ENCODE measurements at places on chromosomes 16 and 17.

- DNase-seq = no peak
Observed at GRCh38 chr17:4710693-4711634, 532 bp downstream of the ARRB2 start.

DNA sequence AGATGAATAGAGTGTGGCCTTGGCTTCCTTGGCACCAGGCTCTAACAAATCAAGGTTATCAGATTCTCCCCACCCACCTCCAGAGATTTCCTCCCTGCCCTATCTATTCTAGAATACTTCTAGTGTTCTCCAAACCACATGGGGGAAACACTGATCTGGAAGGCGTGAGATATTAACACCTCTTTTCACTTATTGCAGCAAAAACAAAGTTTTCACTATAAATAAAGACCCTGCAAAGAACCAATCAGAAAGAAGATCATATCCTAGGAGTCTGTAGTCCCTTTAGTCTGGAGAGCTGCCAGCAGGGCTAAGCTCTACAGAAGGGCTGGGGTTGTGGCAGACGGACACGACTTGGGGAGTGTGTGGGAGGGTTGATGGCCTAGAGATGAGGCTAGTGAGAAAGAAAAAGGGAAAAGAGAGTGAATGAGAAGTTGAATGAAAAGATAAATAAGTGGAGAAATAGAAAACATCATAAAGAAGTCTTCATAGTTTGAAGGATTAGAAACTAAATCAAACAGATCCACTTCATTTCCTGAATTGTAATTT lies 8.6 kb upstream of the SKAP1 start:
- DNase-seq = no peak

DNA sequence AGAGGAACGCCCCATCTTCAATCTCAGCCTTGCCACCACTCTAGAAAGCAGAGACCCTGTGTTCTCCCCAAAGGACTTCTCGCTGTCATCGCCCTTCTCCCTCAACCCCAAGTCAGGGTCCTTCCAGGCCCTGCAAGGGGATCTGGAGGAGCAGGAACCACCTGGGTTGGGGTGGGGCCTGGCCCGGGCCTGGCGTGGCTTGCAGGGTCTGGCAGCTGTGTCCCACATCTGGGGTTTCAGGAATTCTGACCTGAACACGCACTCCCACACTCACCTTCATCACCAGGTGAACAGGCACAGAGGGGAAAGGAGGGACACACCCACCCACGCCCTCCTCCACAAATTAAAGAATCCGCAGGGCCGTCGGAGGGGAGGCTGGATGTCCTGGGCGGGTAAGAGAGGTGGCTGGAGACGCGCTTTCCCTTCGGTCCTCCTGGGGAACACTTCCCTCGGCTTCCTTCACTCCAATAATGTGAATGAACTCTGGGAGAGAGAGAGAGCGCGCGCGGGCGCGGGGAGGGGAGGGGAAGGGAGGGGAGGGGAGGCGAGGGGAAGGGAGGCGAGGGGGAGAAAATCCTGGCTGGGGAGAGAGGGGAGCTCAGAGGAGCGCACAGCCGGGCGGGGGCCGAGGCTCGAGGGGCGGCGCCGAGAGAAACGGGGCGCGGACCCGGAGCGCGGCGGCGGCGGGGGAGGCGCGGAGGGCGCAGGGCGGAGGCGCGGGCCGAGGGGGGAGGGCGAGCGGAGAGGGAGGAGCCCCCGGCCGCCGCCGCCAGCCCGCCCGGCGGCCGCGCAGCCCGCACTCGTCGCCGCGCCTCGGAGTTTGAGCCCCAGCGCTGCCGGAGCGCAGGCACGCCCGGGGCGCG lies at the start of gene CACNG4:
Gene CACNG4, plus strand, starts transcription at position 799 of the 863 bp plus-strand sequence. CDS start 205 bp downstream, outside the sequence.
- DNase-seq = no peak

DNA sequence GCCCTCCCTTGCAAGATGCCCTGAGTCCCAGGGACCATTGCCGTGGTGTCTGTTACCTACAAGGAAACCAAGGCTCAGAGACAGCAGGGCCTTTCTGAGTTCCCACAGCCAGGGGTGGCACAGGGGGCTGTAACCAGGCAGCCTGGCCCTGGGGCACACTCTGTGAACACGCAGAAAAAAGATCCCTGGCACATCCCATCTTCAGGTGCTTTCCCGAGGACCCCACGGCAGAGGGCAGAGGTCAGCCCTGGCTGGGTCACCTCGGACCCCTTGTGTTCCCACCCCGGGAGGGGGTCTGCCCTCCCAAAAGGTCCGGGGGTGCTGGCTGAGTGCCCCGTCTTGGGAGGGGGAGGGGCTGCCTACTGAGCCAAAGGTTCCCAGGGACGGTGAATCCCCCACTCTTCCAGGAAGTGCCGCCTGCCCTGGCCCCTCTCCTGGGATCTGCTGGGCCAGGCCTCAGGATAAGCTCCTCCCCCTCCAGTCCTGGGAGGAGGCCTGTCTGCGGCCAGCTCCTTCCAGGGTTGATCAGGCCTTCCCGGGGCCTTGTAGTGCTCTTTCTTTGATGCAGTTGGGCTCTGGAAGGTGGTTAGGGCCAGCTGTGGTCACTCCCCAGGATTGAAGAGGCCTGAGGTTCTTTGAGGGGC lies 8.1 kb downstream of the GLIS2 start:
- DNase-seq = no peak

DNA sequence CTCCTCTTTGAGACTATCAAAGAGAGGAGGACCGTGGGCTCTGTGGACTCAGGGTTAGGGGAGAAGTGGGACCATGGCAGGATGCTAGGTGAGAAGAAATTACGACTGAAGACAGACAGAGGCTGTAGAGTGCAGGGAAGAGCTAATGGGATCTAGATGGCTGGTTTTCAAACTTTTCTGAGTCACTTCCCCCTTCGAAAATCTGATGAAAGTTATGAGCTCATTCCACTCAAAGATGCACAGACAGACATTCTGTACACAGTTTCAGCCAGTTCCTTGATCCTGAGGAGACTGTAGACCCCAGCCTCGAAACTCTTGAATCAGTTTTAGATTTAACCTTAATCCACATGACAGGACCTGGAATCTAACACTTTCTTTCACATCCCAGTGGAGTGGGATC lies 40.7 kb downstream of the RGS9 start:
- DNase-seq = no peak

DNA sequence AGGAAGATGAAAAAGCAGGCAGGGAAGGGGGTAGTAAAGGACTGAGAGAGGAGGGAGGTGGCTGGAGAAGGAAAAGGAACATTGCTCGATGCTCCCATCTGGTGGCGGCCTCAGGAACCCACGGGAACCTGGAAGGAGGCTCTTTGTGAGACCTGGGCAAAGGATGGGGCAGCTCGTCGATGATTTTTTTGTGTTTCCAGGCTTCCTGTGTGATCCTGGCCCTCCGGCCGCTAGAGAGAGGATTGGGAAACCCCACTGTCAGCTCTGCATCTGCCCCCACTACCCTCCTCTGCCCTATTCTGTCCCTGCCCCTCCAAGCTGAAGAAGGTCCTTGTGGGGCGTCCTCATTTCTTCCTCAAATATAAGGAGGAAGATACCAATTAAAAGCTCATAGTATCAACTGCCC lies 6.6 kb downstream of the WFIKKN2 start:
- peak; percentile 13 for DNase-seq

DNA sequence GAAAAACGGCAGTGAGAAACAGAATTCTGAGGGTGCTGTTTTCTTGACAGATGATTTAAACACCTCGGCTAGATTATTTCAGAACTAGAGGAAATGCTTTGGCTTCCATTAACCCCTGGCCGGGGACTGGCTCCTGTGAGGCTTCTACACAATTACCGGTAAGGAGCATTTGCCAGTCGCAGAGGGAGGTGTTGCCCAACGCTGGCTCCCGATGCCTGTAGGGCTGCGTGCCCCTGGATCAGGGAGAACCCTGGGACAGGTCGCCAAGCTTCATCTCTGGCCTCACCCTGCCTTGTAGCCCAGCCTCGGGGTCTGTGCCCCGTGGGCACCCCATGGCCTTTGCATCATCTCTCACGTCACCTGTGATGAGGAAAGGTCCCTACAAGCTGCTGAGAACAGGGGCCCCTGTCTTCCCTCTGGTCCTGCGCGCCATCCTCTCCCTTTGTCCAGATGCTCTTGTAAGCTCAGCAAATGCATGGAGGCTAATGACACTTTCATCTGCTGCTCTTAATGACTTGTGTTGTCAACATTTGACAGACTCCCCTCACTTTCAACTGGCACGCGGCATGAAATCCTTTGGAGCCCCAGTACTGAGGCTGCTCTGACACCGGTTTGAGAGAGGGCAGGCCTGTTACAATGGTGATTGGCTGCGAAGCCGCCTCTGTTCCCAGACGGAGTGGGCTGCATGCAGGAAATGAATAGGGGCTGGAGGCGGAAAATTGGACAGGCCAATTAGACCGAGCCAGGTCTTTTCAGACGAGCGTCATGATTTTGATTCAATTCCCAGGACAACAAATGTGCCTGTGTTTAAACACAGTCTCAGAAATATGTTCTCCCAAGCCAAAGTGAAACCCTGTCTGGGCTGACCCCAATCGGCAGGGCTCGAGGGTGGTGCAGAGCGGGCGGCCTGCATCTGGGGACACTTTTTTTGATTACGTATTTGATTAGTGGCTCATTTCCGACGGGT lies 85.5 kb upstream of the DOC2B start:
- DNase-seq = no peak

DNA sequence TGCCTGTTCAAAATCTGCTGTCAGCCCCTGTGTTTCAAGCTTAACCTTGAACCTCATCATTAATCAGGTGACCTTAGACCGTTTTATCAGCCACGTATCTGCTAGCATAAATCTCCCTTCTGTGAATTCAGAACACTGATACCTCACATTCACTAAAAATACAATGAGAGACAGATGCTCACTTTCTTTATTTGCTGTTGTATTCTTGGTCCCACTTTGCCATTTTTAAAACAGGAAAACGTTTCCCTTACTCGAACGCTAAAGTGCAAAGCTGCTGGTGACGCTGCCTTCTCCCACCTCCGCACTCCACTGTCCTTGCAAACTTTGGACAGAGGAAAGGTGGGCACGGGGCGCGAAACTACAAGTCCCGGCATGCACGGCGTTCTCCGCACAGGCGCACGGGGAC lies 220 bp upstream of the ARHGAP44 start:
- DNase-seq = no peak

- DNase-seq = no peak
Observed at GRCh38 chr17:58370309-58370708, 18.3 kb upstream of the SUPT4H1 start.

DNA sequence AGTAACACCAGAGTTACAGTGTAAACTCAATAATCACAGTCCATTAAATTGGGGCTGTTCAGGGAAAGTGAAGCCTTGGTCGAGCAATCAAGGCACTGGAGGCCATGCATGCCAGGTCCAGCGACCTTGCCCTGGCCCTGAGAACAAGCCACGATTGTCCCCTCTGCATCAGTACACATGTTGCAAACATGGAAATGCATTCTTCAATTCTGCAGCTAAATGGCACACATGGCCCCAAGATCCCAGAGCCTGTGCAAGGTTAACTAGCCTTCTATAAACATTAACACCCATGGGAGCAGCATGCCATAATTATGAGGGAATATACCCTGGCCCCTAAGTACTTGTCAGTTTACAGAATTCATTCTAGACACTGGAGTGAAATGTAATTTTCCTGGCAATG lies 204.7 kb downstream of the HS3ST3B1 start:
- DNase-seq = no peak

GRCh38 chr16:70664325-70665112 lies 18.2 kb downstream of the IL34 start:
- no peak for DNase-seq

DNA sequence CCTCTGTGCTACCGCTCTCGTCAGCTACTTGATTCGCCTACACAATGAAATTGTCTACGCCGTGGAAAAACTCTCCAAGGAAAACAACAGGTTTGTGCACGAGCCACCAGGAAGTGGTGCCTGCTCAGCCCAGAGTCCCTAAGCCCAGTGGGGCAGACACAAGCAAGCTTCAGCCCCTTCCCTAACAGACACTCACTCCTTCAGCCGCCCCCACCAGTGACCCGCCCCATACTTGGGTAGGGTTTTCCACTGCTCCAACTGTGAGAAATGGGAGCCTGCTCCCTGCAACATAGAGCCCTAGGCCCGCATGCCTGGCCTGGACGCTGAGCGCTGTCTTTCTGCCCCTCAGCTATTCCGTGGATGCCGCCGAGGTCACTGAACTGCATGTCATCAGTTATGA lies 28.6 kb upstream of the ENDOV start:
- DNase-seq = no peak

- DNase-seq = no peak
Observed at GRCh38 chr17:17533901-17534441, 37.8 kb upstream of the RASD1 start.

- DNase-seq = no peak
Observed at GRCh38 chr16:72961863-72962262, 86.1 kb downstream of the ZFHX3 start.

DNA sequence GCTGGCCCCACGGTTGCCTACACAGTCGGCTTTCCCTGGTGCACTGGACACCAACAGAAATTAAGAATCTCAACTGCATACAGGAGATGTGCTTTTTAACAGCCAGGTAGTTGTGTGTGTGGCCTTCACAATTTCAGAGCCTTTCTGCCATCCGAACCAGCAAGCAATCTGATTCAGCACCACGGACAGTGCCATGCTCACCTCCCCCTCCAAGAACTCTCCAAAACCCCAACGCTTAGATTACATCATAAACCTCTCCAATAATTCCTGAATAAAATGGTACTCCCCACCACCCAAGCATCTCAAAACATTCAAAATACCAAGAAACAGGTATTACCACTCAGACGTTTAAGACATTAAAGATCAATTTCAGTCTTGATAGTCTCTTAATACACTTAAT lies 31.8 kb downstream of the USP7 start:
- peak; percentile 12 for DNase-seq

GRCh38 chr16:651844-652243 lies 2.7 kb downstream of the WDR90 start:
- no peak for DNase-seq

DNA sequence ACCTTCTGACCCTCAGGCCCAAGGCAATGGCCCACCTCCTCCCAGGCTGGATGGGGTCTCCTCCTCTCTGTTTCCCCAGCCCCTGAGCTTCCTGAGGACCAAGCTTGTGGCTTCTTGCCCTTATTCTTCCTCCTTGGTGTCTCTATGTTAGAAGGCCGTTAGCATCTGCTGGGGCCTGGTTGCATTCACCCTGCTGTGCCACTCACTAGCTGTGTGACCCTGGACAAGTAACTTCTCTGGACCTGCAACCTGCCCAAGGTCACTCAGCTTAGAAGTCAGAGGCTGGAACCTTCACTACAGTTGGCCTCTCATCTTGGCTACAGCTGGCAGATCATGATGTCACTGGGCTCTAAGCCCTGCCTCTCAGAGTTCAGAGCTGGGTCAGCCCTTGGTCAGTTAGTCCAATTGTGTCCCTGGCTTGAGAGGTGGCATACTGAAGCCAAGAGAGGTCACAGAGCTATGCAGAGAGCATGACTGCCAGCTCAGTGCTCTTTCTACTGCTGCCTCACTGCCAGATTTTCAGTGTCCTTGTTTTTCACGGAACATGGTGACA lies 3.0 kb downstream of the MT2A start:
- DNase-seq = no peak

GRCh38 chr17:17412326-17412725 lies 64.5 kb upstream of the MED9 start:
- DNase-seq = no peak

Data from activated CD4-positive, CD25-positive, alpha-beta regulatory T cell (primary cell).